SJSA1 (cell line): ENCODE measurements at places on chromosomes 16 and 17. TPM values are rescaled to one million over a fixed set of nuclear protein-coding genes. Genes with fewer than 3 reads are reported as not detected.

SPAG5 gene
- total RNA-seq = 105 and 108 TPM in 2 replicates

USP6 gene
- not detected in 2 replicates for total RNA-seq

SRSF2 gene
- total RNA-seq = 376 and 384 TPM in 2 replicates

OMG gene
- total RNA-seq = not detected in 2 replicates

TPSG1 gene
- total RNA-seq = not detected in 2 replicates
